Activated CD4-positive, alpha-beta memory T cell treated with anti-CD3 and anti-CD28 coated beads for 36 hours (primary cell): ENCODE measurements at places on chromosomes 3 and 15.

DNA sequence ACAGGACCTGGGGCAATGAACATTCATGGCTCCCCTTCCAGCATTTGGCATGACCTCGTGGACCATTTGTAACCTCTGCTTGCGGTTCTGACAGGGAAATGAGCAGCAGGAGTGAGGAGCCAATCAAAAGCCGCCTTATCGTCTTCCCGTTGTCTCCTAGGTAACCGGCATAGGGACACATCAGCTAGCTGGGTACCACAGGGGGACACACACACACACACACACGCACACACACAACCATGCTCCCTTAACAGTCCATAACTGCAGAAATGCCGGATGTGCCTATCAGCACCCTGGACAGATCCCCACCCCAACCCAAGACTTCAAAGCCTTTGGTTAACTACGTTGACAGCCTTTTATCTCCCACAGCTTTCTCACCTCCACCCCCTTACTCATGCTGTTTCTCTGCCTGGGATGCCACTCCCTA, 53.4 kb upstream of the CCDC174 start:
- DNase-seq: peak; percentile 66

DNA sequence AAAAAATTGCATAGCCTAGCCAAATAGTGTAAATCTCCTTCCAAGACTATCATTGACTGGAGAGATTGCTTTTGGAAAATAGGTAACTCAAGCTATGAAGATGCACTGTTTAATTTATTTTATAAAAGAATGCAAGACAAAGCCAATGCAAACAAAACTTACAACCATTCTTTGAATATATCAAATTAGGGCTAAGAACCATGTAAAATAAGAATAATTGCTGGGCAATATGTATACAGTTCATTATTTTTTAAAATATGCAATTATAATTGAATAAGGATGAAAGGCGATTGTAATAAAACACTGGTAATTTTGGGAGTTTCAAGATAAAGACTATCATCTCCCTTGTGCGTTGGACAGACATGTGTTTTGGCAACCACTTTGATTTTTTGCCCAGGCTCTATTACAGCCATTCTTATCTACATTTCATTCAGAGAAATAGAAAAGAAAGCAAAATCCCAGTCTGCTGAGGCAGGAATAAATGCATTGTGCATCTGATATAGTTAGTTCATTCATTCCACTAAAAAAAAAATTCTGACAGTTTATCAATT, 242.3 kb upstream of the ROBO1 start:
- no peak for DNase-seq

DNA sequence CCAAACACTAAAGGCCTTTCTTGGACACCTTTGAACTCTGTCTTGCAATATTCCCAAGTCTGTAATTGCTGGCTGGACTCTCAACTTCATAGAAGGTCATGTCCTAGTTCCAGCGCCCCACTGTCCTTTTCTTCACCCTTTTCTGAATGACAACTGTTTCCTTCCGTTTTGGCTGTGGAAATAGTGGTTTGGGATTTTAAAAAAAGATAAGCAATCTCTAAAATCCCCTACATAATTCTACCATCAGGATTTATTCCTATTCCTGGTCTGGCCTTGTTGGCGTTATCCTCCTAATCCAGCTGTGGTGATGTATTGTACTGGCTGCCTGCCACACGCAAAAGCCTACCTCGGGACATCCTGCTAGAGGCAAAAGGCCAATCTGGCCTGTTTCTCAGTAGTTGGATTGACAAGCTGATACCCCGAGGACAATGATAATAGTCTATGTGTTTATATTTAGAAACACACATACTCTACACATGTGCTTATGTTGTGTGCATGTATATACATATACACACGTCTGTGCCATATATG, 440.3 kb upstream of the DPH6 start:
- DNase-seq: no peak

GRCh38 chr3:152416808-152417580, 148.3 kb downstream of the MBNL1 start:
- DNase-seq: no peak

- DNase-seq: no peak
These were observed 98.7 kb downstream of the RAP2B start for GRCh38 chr3:153260681-153261080.
